ENCODE measurements at places on chromosomes 1 and 21.

GRCh38 chr1:209767706-209768105 lies 11.9 kb downstream of the TRAF3IP3 start:
- DNase-seq = no peak

DNA sequence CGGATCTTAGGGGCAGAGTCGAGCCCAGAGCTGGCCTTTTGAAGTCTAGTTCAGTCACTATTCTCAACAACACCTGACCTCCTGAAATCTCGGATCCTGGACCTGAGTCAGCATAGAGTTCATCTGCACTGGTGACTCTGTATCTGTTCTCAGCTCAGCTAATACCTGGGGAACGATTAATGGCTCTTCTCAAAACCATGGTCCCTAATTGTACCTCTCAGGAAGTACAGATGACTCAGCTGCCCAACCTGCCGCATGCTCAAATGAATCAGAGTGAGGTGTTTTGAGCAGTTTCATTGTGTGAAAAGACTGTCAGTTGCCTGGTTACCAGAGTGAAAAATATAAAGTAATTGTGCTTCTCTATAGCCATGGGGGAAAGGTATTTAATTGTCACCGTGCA lies 89.2 kb downstream of the SLC35F3 start:
- no peak for DNase-seq

- no peak for DNase-seq
Measured at GRCh38 chr21:36664662-36664990, 34.3 kb upstream of the SIM2 start.

DNA sequence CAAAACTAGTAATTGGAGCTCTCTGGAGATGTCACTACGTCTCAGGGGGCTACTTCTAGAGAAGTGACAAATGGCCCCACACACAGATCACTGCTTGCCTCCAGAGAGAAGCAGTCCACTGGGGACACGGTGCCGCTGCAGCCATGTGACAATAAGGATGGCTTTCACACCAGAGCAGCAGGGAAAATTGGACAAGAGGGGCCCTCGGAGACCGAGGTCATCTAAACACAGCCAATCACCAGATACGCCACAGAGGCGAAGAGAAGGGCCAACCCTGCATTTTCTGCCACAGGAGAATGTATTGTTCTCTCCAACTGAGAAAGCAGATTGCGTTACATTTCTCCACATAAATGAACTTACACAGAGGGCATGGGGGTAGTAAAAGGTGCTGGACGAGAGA lies 51.2 kb upstream of the TIAM1 start:
- DNase-seq = no peak

GRCh38 chr1:29240400-29240837 lies 4.1 kb downstream of the PTPRU start:
- no peak for DNase-seq

- DNase-seq = no peak
Measured at GRCh38 chr1:8562881-8563865, 245.3 kb downstream of the SLC45A1 start.

- DNase-seq = no peak
Measured at GRCh38 chr1:177223359-177223758, 52.6 kb downstream of the BRINP2 start.

DNA sequence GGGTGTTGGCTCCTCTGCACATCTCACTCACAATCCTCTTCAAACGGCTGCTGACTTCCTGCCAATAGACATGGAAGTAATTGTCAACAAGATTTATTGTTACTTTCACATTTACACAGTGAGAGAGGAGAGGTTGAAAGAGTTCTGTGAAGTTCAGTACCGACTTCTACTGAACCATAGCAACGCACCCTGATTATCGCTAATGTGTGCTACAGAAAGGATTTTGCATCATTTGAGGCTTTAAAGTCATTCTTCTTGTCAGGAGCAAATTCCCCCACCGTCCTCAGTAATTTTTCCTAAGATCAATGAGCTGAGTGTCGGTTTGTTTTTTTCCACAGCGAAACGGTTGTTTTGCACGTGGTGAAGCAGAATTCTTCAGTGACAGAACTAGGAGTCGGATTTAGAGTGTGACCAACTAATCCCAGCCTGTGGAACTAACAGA lies 361.0 kb downstream of the ADGRL2 start:
- DNase-seq = no peak

DNA sequence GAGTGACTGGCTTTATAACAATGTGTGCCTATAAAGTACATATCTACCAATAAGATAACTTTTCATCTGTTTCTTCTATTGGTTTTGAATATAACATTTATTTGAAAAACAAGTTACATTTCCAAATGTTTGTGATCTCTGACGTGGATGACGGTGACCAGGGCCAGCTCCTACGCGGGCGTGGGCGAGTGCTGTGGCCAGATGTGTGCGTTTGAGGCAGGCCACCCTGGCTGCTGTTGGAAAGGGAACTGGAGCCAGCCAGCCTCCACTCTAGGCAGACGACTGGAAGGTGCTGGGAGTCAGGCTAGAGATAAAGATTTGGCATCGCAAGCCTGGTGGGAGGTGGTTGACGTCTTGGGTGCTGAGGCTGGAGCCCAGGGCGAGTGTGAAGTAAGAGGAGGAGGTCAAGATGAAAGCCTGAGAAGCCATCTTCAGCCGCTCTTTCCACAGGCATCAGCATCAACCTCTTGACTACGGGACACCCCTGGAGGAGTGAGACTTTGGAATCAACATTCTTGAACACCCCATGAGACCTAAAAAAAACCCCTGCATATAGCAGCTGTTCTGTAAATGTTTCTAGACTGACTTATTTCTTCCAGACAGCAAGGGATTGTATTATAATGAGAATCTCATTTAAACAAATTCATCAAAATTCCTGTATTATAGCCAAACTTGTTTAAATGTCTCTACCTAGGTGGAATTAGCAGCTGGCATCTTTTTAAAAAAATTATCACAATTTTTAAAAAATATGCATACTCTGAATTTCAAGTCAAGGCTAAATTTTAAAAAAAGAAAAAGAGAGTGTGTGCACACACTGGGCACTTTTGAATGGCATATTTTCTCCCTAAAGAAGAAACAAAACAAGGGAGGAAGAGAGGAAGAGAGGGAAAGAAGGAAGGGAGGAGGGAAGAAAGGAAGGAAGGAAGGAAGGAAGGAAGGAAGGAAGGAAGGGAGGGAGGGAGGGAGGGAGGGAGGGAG lies 112.5 kb upstream of the SLC44A3 start:
- no peak for DNase-seq

Measured in femur (tissue), 1 donor.